Breast epithelium (tissue), 4 donors: ENCODE measurements at places on chromosomes 11 and 22.

DNA sequence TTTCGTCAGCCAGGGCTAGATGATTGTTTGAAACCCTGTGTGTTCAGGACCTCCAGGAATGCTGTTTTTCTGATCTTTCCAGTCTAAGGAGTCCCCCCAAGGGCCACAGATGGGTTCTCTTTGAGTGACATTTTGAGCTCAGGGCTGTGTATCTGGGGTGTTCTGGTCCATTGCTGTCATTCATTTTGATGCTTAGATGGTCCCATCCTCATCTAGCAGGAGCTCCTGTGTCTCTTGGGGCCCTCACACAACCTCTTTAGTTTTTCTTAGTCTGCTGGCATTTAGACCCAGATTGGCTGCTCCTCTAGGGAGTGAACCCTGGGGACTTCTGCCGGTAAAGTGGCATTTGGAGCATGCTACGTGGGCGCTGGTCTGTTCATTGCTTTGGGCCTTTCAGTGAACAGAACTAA lies 39.1 kb downstream of the MED15 start:
- H3K36me3 ChIP-seq: no peaks in the 10 kb centered on the region
- peaks cover 13% of the 10 kb centered on the region for H3K4me1 ChIP-seq
- no peak overlapping the region for H3K4me3 ChIP-seq
- no peak overlapping the region for H3K27ac ChIP-seq
- DNase-seq: no peak

- H3K4me3 ChIP-seq: no peak overlapping the region
- no peak for DNase-seq
- H3K36me3 ChIP-seq: no peaks in the 10 kb centered on the region
- H3K27me3 ChIP-seq: peaks cover 6% of the 10 kb centered on the region
These were observed 57.8 kb downstream of the ELFN2 start for GRCh38 chr22:37369483-37369882.

DNA sequence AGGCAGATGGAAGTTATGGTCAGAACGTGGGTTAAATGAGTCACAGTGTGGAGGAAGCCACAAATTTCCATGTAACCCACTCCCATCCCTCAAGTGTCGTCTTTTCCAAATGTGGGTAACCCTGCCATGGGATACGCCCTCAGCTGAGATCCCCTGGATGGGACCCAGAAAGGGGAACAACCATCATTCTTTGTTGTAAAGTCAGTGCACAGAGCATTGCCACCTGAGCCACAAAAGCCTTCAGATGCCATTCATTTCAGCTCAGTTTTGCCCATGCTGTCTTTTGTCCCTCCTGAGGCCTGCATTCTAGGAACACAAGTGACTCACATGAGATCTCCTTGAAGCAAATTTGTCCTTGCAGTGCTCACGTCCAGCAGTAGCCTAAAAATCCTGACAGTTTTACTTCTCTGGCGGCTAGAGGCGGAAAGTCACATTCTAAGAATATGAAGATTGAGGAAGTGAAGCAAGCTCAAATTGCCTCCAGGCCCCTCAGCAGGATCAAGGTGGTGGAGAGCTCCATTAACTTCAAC lies 30.6 kb downstream of the MMP13 start:
- H3K36me3 ChIP-seq: no peaks in the 10 kb centered on the region
- H3K27ac ChIP-seq: no peak overlapping the region
- H3K4me3 ChIP-seq: no peak overlapping the region

- no peak for DNase-seq
- H3K27ac ChIP-seq: no peak overlapping the region
- H3K27me3 ChIP-seq: no peaks in the 10 kb centered on the region
- no peaks in the 10 kb centered on the region for H3K36me3 ChIP-seq
- H3K4me1 ChIP-seq: no peaks in the 10 kb centered on the region
- H3K4me3 ChIP-seq: no peak overlapping the region
These were observed 123.3 kb upstream of the THY1 start for GRCh38 chr11:119545978-119546915.

GRCh38 chr11:57903441-57904123 lies 120.1 kb upstream of the OR9Q1 start:
- H3K4me3 ChIP-seq: peak overlapping the region; percentile 40
- DNase-seq: peak; percentile 74
- H3K27me3 ChIP-seq: no peaks in the 10 kb centered on the region
- peak overlapping the region; percentile 61 for H3K27ac ChIP-seq
- no peaks in the 10 kb centered on the region for H3K36me3 ChIP-seq
- no peaks in the 10 kb centered on the region for H3K4me1 ChIP-seq

DNA sequence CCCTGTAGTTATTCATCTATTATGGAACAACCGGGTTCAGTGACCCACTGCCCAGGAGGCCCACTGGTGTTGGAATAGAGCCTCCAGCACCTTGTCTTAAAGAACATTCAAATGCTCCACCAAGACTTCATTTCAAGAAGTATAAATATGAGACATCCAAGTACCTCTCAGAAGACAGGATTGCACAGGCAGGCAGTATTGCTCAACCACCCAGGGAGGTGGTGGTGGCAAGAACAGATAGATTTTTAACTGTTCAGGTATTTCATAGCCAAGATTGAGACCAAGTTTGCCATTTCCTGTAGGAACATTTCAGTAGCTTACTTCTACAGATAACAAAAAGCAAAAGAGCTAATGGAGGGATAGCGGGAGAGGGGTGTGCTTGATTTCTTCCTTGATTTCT lies 78.7 kb downstream of the COMMD9 start:
- H3K27me3 ChIP-seq: no peaks in the 10 kb centered on the region
- no peak for DNase-seq

DNA sequence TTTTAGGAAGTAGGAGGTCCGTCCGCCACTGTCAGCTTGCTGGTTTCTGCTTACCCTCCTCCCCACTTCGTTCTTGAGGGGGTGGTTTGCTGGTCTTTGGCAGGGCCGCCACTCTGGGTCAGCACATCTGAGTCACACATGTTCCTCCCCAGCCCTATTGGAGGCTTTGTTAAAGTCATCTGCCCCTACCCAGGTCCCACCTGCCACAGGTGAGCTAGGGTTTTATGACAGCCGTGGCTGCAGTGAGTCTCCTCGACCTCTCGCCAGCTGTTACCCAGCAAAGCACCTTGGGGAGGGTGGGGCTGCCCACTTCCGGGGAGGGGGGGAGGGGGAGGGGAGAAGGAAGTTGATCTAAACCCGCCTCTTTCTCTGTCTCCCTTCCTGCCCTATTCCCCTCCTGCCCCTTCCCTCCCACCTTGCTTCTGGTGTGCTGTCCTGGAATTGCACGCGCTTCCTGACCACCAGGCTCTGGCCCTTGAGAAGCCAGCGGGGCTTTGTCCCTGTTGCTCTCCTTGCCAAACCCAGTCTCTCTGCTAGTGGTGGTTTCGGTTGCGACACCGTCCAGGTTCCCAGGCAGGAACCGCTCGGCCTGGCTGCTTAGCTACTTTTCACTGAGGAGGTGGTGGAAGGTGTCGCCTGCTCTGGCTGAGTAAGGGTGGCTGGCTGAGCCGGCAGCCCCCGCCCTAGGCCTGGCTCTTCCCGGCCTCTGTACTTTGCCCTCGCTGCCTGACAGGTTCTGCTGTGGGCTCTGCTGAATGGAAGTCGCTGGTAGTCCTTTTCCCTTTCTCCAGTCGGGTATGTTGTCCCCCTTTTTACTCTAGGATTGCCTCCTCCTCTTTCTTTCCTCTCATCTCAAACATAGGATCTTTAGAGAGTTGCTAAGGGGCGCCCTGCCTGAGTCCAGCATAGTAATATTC lies 28.5 kb downstream of the RCOR2 start:
- H3K27me3 ChIP-seq: no peaks in the 10 kb centered on the region
- peak; percentile 74 for DNase-seq
- peak overlapping the region; percentile 20 for H3K4me3 ChIP-seq
- peak overlapping the region; percentile 89 for H3K27ac ChIP-seq

- no peak for DNase-seq
- no peak overlapping the region for H3K27ac ChIP-seq
- H3K4me3 ChIP-seq: no peak overlapping the region
- H3K36me3 ChIP-seq: peaks cover 3% of the 10 kb centered on the region
- no peaks in the 10 kb centered on the region for H3K27me3 ChIP-seq
These were observed 349.0 kb downstream of the CTTN start for GRCh38 chr11:70747285-70747684.

DNA sequence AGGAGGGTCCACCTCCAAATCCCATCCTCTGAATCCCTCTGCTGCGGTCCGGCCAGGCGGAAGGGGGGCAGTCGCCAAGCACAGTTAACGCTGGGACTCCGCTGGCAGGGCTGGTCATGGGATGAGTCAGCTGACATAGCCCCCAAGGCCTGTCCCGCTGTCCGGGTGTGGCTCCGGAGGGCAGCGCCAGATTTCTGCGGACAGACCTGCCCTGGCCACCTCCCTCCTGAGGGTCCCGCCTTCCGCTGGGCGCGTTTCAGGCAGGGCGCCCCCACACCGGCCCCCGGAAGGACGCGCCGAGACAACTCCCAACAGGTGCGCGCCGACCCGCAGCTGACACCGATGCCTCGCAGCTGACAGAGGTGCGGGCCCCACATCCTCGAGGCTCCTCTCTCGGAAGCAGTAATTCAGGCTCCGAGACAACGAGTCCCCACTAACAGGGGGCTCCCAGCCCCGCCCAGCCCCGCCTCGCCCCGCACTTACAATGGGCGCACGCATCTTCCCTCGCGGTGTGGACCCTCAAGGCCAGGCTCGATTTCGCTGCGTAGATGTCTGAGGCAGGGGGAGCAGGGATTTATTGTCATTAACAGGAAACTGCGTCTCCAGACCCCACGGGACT lies 607 bp downstream of the PLAAT3 start:
- no peaks in the 10 kb centered on the region for H3K27me3 ChIP-seq
- H3K4me3 ChIP-seq: peak overlapping the region; percentile 84
- H3K27ac ChIP-seq: peak overlapping the region; percentile 92
- DNase-seq: peak; percentile 63
- H3K36me3 ChIP-seq: no peaks in the 10 kb centered on the region
- peaks cover 16% of the 10 kb centered on the region for H3K4me1 ChIP-seq

- H3K4me3 ChIP-seq: no peak overlapping the region
- H3K36me3 ChIP-seq: no peaks in the 10 kb centered on the region
- H3K27me3 ChIP-seq: no peaks in the 10 kb centered on the region
- H3K4me1 ChIP-seq: no peaks in the 10 kb centered on the region
These were observed 494.1 kb downstream of the DLG2 start for GRCh38 chr11:85132851-85133585.

DNA sequence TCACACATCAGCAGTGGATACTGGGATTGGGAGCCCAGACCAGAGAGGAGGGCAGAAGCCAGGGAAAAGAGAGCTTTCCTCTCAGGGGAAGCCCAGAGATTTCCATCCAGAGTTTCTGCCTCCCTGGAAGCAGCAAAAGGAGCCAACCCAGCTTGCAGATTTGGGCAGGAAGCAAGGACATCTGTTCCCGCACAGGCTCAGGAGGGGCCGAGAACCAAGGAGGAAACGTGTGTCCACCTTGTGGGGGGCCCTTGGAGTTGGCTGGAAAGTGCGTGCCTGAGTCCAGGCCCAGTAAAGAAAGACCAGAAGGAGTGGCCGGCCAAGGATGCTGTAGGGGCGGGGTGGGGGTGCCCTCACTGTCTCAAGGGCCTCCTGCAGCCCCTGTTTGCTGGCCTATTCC lies 6.0 kb upstream of the NPTXR start:
- H3K27me3 ChIP-seq: no peaks in the 10 kb centered on the region
- no peak overlapping the region for H3K27ac ChIP-seq
- H3K4me1 ChIP-seq: no peaks in the 10 kb centered on the region
- H3K4me3 ChIP-seq: no peak overlapping the region
- DNase-seq: no peak

DNA sequence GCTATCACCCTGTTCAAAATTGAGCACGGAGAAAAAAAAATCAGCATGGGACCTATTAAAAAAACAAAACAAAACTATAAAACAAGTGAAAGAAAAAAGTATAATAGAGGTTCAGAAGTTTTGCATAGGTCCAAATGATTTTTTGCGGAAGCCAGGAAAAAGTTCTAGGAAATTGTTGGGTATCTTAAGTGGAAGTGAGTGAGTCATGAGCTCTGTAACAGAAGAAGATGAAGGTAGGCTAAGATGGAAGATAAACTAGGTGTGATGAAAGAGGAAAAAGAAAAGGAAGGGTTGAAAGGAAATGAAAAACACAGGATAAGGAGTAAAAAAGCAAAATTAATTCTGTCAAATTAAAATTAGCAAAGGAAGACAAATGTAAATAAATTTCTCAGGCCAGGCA lies 27.8 kb downstream of the SDHD start:
- H3K27ac ChIP-seq: no peak overlapping the region
- no peaks in the 10 kb centered on the region for H3K36me3 ChIP-seq
- H3K27me3 ChIP-seq: no peaks in the 10 kb centered on the region
- no peaks in the 10 kb centered on the region for H3K4me1 ChIP-seq

- H3K4me1 ChIP-seq: peaks cover 8% of the 10 kb centered on the region
- DNase-seq: no peak
- no peaks in the 10 kb centered on the region for H3K36me3 ChIP-seq
These were observed 31.9 kb upstream of the ATXN10 start for GRCh38 chr22:45639747-45640102.

DNA sequence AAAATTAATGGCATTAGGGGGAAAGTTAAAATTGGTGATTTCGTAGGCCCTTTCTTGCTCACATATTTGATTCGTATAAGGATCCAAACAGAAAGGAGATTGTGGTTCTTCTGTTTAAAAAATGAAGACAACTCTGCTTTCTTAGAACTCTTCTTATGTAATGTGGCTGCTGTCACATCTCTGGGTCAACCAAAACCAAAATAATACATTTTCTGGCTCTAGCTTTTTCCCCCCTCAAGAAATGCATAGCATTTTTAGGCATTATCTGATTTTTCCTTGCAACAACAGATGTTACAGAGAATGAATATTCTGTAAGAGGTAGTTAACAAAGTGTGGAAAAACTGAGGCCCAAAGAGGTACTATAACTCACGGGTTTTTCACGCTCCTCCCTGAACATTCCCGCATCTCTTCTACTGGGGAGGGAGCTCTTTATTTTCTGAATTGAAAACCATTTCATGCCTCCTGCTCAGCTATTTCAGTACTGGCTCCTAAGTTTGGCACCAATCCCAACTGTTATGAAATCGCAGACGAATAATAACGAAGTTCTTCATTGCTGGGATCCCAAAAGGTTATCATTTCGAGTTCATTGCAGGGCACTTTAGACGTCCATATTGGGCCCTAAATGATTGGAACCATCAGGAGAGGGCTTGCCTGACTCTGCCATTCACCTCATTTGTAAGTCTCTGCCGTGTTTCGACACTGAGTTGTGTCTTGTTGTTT lies 17.1 kb downstream of the GRAP2 start:
- no peaks in the 10 kb centered on the region for H3K4me1 ChIP-seq
- H3K27ac ChIP-seq: peak overlapping the region; percentile 43
- DNase-seq: no peak
